ENCODE measurements at places on chromosomes 12 and 14.
A peak's percentile ranks its signal among the peaks of the same experiment; 100 is the strongest.

DNA sequence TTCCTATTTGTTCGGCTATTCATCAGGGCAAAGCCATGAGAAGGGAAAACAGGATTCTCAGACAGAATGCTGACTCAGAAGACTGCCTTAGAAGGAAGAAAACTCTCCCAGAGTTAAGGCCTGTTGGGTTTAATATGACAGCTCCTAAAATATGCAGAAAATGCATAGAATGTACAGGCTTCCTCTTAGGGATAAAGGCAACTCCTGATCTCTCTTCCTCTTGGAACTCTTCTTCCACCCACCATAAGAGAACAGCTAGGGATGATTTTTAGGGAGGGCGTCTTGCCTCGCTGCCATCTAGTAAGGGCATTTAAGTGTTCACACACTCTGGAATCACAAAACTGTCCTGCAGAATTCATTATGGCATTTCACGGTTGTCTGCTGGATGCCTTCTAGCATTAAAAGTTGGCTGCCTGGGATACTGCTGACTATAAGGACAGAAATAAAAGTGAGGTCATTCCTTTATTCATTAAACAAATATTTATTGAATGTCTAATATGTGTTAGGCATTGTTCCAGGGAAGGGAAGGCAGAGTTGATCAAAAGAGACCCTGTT lies 73.7 kb downstream of the DCAF5 start:
- DNase-seq, result peak; percentile 64

- DNase-seq, result no peak
Measured at GRCh38 chr14:91484186-91484585, 25.9 kb downstream of the PPP4R3A start.

DNA sequence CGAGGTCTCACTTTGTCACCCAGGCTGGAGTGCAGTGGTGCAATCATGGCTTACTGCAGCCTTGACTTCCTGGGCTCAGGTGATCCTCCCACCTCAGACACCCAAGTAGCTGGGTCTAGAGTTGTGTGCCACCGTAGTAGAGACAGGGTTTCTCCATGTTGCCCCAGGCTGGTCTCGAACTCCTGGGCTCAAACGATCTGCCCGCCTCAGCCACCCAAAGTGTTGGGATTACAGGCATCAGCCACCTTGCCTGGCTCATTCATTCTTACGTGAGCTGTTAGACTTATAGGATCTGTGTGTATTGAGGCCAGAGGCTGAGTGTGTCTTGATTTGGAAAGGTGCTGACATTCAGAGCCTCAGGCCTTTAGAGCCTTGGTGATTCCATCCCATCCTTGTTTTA lies 128.1 kb downstream of the SLC25A47 start:
- no peak for DNase-seq

- no peak for DNase-seq
Measured at GRCh38 chr14:52241087-52241793, 26.3 kb upstream of the PTGDR start.

GRCh38 chr12:19402211-19402610 lies 37.1 kb upstream of the AEBP2 start:
- DNase-seq, result no peak

DNA sequence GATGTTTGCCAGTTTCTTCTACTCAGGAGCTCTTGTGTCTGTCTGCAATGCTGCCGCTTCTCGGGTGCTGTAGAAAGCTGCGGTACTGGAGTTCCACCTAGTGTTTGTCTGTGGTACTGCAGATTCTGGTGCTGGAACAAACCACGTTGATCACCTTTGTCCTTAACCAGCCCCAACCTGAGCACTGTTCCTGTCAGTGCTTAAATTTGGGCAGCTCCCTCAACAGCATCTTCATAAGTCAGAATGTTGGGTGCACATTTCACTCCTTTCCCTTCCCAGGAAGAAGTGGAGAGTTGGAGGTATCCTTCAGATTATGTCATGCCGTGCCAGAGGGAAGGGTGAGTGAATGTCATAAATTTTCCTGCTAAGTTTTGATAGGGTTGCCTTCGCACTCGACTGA lies 48.7 kb upstream of the LALBA start:
- DNase-seq, result peak; percentile 92

GRCh38 chr12:32970465-32971110 lies 74.0 kb upstream of the PKP2 start:
- DNase-seq, result no peak
